ENCODE measurements at places on chromosomes 3 and 15.

GRCh38 chr3:114528517-114528916 is 234.7 kb downstream of the TIGIT start:
- DNase-seq = no peak

DNA sequence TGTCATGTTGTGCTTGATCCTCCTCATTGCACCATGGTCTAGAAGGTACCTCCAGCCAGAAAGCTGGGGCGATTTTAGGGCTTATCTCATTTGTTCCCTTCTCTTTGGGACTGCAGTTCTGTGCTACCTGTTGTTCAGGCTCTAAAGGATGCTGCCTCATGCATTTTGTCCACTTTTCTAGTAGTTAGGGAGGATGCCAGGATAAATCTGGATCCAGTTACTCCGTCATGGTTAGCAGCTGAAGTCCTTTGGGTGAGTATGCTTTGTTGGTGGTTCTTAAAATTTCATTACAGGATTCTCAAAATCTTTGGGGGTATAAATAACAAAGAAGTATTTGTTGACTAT is 8.9 kb downstream of the AKAP13 start:
- no peak for DNase-seq

DNA sequence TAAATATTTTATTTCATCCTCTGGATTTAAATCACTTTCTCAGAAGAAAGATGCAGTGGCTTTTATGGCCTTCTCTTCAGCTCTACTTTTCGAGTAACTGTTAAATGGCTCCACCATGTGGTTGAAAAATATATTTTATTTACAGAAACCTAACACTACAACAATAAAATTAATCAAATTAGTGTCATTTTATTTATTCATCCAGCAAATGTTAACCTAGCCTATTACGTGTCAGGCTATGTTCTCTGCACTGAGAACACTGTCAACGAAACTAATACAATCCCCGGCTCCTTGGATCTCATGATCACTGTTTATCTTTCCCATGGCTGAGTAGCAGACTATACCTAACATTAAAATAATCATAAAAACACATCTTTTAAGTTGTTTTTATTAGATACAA is 148.0 kb upstream of the OSTN start:
- DNase-seq = no peak

DNA sequence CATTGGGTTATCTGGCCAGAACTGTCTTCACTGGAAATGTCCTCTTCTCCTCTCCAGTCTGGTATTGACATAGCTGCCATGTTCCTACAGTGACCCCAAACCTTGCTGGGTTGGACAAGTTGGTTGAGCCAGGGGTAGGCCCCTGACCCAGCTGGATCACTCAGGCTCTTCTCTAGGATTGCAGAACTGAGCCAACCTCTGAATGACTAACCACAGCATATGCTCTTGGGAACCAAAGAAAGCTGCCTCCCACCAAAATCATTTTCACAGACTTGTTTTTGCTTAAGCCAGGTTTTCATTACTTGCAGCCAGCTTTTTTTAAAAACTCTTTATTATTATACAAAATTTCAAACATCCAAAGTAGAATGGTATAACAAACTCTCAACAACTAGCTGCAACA is 41.4 kb downstream of the FSIP1 start:
- DNase-seq = no peak

GRCh38 chr15:95086531-95087252 is 855.3 kb downstream of the MCTP2 start:
- DNase-seq = no peak

DNA sequence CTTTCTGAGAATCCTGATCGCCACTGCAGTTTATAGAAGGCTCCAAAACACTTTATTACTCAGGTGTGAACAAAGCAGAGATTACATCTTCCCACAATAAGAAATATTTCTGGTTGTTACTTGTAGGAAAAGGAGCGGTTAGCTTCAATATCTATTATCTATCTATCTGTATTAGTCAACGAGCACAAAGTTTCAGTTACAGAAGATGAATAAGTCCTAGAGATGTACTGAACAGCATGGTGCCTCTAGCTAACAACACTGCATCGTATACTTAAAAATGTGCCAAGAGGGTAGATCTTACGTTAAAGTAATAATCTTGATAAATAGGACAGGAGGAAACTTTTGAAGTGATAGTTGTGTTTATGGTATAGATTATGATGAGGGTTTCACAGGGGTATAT is 10.9 kb upstream of the CCR3 start:
- no peak for DNase-seq

- no peak for DNase-seq
These were observed 23.2 kb downstream of the SELENOT start for GRCh38 chr3:150626148-150626930.

DNA sequence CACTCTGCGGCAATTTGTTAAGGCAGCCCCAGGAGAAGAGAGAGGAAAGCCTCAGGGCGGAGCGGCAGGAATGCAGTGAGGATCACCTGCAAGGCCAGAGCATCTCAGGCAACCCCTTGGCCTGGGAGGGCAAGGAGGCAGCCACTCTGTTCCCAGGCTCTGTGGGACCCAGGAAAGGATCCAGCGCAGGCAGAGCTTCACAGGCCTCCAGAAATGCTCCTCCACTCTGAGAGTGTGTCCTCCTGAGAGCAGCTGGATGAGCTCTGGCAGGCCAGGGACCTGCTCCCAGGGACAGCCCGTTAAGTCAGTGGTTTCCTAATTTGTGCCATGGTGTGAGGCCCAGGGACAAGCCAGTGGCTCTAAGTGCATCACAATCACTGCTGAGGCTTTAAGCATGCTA is 35.2 kb downstream of the RAB6B start:
- no peak for DNase-seq

- no peak for DNase-seq
These were observed 33.1 kb downstream of the WNT5A start for GRCh38 chr3:55453886-55454496.

DNA sequence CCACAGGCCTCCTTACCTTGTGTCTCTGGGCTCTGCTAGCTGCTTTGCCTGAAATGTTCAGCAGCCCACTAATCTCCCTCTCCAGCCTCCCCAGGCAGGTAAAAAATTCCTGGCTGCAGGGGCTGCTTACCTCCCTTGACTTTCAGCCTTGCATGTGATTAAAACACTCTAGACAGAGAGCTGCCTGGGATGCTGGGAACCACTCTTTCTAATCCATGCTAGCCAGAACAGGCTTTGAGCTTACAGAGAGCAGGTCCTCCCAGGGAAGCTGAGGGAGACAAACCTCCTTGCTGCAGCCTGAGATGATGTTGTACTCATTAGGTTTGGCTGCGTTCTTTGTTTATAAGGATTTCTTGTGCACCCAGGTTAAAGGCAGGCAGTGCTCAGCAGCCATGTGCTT is 33.7 kb upstream of the LIPC start:
- DNase-seq = no peak

DNA sequence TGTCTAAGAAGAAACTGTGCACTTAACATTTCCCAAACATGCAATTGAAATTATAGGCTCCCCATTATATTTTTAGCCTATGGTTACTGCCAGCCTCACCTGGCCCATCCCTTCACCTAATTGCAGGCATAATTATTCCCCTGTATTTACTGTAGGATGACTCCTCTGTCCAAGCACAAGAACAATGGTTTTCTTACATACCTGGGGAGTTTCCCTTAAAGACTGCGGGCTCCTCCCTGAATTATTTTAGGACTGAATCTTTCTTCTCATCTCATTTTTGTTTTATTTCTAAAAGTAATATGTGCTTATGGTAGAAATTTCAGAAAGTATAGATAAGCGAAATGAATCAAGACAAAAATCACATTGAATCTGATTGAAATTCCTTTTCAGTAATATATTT is 11.4 kb downstream of the TM4SF1 start:
- no peak for DNase-seq

DNA sequence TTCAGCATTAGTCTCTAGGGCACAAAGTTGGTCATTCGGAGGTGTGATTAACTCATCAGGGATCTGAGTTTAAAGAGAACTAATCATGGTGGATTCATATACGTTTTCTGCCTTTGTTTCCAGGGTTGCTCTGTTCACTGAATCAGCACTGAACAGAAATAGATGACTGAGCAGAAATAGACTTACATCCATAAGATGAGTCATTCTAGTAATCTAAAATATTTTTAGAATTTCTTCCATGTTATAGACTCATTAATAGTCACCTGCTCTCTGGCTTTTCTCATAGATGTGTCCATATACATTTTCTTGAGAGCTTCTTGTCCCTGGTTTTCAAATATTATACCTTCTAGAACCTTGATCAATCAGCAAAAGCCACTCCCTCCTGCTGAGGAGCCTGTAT is 837.6 kb upstream of the DPPA4 start:
- DNase-seq = no peak

DNA sequence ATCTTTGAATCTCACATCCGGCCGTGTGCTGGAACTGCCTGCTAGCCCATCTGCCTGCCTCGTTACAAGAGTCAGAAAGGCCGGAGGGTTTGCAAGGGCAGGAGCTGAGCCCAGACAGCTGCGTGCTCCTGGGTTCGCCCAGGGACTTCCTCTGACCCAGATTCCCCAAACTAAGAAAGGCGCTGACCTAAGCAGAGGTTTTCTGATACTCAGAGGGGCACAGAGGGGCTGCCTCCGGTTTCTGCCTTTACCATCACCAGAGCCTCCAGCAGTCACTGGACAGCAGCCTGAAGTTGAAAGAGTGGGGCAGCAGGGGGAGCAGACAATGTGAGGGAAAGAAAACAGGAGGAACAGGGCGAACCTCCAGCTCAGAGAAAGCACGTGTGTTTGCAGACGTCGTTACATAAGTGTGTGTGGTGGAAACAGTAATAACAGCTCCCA is 33.4 kb upstream of the RAD18 start:
- no peak for DNase-seq

DNA sequence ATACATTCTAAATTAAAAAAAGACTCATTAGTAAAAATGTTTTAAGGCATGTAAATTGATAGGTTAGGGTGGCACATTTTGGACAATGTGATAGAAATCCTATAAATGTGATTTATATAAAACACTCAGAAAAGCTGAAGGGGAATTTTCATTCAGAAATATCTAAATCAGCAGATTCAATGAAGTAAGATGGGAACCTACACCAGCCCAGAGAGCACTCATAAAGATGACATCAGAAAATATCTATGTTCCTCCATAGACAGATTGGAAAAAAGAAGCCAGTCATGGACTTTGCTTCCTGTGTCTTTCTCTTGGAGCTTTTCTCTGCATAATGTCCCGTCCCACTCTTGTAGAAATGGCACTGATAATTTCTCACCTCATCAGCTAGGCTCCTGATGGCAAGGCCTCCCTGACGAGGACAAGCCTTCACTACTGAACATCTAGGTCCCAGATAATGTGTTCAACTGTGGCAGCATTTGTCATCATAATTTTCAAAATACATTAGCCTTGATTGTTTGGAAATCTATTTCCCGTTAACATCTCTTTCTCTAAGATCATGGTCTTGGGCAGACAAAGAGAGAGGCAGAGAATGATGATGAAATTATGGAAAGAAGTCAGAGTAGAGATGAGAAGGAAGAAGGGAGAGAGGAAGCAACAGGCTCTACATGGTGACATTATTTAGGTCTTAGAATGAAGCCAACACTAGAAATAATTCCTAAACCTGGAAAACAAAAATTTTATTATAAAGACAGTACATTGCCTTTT is 354.4 kb downstream of the NTRK3 start:
- DNase-seq = no peak

DNA sequence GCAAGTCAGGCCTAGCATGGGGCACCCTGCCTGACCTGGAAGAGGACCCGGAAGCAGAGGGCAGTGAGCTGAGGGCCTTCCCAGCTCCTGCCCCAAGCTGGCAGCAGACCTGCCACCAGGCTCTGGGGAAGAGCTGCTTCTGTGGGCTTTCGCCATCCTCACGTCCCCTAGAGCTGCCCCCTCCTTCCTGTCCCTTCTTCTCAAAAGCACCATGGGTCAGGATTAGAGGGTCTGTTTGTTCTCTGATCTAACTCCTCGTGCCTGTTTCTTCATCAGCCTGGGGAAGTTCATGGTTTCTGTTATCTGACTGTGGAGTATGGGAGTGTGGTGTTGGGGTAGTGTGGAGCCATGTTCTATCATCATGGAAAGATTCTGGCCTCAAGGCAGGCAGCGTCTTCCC is 58.4 kb upstream of the POLG start:
- no peak for DNase-seq

DNA sequence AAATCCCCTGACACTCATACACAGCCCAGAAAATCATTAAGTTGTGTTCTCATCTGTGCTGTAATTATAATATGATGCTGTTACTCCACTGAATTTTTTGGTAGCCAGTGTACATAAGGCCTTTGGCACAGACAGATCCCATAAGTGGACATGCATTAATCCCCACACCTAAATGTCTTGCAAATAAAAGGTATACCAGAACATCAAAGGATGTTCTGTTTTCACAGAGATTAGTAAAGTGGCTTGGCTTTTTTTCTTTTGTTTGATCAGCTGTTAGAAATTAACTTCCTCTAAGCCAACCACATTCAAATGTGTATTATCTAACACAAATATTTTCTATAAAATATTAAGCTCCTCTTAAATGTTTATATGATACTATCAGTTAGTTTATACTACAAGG is 2.7 kb downstream of the SST start:
- peak; percentile 15 for DNase-seq

- no peak for DNase-seq
These were observed 106.7 kb upstream of the SNRPN start for GRCh38 chr15:24848050-24848449.

DNA sequence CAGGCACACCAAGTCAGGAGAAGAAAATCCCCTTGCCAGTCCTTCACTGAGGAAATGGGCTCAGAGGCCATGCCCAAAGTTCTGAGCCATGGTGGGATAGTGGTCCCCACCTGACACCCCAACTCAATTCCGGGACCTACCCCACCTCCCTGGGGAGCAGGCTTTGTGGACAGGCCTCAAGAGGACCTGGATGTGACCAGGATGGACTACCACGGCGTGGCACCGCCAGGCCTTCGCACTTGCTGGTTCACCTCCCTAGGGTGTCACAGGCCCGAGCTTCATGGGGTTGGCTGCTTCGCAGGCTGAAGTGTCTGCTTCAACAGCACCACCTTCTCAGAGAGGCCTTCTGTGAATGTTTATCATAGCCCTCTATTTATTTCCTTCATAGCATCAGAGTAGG is 31.7 kb downstream of the POC1A start:
- DNase-seq = no peak

DNA sequence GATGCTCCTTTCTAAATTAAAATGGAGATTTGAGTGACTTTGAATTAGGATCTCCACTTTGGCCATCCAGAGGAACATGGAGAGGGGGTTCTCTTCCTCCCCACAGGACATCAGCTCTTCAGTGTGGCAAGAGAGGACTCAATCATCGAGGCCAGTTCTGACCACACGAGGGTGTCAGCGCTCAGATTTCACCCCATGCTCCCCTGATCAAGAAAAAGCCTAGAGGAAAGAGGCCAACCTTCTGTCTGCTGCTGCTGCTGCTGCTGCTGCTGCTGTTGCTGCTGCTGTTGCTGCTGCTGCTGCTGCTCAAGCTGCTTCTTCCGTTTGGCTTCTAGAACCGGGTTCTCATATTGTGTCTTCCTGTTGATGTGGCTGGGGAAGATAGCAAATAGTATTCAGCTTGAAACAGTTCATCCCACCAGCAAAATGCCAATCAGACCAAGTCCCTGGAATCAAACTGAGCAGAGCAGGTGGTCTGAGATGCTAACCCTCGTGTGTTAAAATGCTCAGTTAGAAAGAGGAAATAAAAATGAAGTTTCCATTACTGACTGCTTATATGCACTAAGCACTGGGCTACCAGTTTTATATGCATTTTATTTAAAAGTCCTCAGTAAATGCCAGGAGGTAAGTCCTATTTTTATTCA is 599.0 kb downstream of the MAGI1 start:
- no peak for DNase-seq
